ENCODE measurements at places on chromosomes 5 and 9. TPM values are rescaled to one million over a fixed set of nuclear protein-coding genes. Genes with fewer than 3 reads are reported as not detected.

FREM1 gene
- not detected for polyA plus RNA-seq

MAST4 gene
- 31.4 TPM for polyA plus RNA-seq

ITGA2 gene
- 86.5 TPM for polyA plus RNA-seq

- no peak for DNase-seq
These were observed 7.3 kb downstream of the PRR7 start for GRCh38 chr5:177453852-177454396.

GRCh38 chr9:68426755-68427154 is 70.3 kb downstream of the PGM5 start:
- no peak for DNase-seq

TAL2 gene
- 0.10 TPM for polyA plus RNA-seq

- DNase-seq, result no peak
These were observed 35.0 kb upstream of the UNC5A start for GRCh38 chr5:176775409-176775808.

DNA sequence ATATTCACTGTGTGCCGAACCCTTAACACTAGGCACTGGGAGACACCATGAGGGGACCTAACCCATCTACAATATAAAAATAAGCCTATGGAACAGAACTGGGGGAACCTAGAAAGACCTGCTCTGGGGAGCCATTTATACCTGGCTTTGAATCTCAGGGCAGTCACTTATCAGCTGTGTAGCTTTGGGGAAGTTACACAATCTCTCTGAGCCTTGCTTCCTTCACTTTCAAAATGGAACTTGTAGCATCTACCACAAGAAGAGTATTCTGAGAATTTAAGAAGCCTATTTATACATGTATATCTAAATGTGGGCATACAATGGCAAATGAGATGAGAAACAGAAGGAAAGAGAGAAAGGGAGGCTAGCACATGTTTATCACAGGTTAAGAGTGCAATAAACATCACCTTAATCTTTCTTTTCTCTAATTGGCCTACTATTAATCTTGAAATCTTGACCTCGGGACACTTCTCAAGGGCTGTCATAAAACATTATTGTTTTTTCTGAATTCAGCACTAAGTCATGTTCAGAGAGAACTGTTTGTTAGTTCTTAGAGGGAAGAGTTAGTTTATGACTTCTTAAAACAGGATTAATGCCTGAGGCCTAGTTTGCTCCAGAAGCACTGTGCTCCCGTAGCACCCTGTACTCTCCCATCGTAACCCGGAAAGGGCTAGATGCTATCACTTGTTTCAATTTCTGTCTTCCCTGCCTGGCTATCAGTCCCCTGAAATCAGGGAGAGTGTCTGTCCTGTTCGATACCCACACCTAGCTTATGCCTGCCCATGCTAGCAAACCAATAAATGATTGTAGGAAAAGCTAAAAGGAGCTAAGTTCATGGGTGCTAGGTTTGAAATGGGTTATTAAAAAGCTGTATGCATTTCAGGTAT is 606.4 kb upstream of the CLINT1 start:
- DNase-seq, result no peak

DNA sequence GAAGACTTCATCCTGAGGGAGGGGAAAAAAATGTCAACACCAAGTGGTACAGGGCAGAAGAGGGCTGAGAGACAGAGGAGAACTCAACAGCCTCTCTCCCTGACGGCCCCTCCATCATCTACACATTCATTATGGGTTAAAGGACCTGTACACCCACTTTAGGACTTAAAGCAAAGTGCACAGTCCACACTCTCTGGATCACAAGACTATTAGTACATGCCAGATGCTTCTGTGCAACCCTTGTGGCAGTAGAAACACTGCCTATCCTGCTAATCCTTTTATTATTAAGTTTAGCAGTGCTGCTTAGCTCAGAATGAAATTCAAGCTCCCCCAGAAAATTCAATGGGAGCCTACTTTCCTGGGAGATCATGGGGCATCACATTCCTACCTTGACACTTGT is 1.9 kb downstream of the FRMD3 start:
- no peak for DNase-seq

TAF11L4 gene
- not detected for polyA plus RNA-seq

DNA sequence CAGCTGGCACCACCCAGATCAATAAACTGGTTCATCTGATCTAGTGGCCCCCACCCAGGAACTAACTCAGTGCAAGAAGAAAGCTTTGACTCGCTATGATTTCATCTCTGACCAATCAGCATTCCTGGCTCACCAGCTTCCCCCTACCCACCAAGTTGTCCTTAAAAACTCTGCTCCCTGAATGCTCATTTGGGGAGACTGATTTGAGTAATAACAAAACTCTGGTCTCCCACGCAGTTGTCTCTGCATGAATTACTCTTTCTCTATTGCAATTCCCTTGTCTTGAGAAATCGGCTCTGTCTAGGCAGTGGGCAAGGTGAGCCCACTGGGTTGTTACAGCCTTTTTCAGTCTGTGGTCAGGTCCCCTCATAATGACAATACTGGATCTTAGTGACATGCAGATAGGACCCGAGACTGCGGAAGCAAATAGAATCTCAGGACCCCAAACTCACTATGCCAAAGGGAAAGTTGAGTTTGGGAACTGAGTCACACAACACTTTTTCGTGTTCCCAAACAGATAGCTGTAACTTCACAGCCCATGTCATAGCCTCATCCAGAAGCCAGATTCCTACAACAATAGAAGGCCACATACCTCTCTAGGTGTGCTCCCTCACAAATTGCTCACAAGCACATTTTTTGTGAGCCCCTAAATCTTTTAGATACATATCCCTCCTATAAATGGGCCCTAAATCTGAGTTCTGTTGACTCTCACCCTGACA is 175.2 kb upstream of the RAI14 start:
- DNase-seq, result no peak

DNA sequence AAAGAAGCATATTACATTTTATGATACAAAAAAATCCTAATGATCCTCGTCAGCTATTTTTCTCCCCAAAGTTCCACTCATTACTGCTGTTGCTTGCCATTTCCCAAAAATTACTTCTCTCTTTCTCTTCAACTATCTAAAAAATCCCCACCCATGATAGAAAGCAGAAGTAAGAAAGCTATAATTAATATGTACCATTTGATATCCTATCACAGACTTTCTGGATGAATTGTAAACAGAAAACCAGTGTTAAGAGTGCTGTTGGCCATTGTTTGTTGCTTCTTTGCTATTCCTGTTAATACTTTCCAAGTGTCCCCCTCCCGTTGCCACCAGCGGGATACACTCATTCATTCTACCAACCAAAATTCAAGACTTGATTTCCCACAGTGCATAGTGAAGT is 136.3 kb upstream of the SMARCA2 start:
- no peak for DNase-seq

GLRA1 gene
- polyA plus RNA-seq, result not detected

RAB14 gene
- 24.7 TPM for polyA plus RNA-seq

DNA sequence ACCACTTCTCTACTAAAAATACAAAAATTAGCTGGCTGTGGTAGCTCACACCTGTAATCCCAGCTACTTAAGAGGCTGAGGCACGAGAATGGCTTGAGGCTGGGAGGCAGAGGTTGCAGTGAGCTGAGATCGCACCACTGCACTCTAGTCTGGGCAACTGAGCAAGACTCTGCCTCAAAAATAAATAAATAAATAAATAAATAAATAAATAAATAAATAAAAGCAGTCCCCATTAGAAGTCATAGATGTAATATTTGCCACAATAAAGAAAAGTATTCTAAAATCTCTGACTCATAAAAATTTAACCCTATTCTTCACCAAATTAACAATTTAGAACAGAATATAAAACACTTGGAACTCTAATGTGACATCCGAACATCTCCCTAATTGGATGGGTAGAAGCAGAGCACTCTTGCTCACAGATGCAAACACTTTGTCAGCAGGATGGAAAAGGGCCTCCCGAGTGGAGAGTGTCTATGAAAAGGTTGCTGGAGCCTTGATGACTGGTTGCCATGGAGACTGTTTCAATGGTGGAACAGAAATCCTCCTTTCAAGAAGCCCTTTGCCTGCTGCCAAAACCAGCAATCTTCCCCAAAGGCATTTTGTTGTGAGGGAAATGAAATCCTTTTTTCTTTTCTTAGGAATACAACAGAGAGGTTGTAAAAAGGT is 38.9 kb upstream of the TRAF1 start:
- DNase-seq, result no peak

SLC34A3 gene
- polyA plus RNA-seq, result not detected

DNA sequence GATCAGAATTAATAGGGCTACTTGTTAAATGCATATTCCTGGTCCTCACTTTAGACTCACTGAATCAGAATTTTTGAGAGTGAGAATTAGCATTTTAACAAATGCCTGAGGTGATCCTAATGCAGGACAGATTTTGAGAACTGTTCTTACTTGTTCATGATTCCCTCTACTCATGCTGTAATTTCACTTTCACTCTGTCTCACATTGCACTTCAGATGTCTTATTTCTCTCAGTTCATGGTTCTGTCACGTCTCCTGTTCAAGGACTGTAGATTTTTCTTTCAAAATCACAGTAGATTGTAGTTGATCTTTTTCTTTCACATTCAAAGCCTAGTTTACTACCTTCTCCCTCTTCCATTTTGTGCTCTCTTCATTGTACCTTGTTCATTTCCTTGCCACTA is 54.3 kb downstream of the ADGRV1 start:
- no peak for DNase-seq

DNA sequence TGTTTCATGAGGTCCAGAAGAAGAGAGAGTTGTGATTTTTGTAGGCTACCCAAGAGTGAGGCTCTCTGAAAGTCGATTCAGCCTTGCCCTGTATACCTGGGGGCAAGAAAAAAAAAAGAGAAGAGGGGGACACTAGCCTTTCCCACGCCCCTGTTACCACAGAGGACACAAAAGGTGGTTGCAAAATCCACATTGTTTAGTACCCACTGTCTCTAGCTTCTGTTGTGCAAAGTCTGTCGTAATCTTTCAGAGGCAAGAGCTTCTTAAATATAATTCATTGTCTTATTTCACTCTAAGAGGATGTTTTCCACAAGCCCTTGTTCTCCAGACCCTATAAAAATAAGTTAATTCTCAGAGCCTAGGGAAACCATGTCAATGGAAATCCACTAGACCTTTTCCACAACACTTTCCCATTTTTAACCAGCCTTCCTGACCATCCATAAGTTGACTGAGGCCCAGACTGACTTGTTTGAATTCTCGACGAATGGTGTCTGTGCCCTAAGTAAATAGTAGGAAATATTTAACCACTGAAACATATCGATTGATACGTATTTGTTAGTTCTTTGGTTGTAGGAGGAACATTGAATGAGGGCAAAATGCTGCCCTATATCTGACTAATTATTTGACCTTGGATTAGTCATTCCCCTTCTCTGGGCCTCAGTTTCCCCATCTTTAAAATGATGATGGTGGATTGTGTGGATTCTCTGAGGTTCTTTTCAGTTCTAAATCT is 182.7 kb downstream of the PAPPA start:
- no peak for DNase-seq
